ENCODE measurements at places on chromosomes 6 and 20.

DNA sequence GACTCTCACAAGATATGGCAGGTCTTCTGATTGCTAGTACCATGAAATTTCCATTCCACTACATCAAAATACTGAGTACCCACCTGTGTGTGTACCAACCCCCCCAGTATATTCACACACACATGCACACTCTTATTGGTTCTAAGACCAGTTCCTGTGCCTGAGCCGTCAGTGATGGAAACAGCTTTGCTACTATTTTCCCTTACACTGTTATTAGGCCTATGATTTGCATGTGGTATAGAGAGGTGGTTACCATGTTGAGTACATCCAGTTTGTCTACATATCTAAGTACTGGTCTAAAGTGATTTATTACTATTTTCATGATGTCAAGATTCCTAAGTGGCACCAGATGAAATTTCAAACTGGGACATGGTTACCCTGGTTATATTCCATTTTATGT, 459.9 kb downstream of the BCKDHB start:
- DNase-seq: peak; percentile 32

DNA sequence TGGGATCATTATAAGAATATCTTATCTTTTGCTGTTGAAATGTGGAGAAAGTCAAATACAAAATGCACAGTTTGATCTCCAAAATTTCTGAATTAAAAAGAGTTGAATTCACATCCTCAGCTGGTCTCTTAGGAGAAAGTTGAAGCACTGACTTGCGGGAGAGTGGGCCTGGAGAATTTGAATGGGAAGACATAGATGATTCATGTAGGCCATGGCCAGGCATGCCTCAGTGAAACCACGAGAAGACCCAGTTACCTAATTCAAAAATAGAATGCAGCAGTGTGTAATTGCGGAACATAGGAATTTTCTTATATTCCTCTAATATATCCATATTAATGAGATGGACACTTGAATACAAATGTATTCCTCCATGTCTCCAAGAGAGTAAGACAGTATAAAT, 53.0 kb upstream of the DTNBP1 start:
- DNase-seq: no peak

DNA sequence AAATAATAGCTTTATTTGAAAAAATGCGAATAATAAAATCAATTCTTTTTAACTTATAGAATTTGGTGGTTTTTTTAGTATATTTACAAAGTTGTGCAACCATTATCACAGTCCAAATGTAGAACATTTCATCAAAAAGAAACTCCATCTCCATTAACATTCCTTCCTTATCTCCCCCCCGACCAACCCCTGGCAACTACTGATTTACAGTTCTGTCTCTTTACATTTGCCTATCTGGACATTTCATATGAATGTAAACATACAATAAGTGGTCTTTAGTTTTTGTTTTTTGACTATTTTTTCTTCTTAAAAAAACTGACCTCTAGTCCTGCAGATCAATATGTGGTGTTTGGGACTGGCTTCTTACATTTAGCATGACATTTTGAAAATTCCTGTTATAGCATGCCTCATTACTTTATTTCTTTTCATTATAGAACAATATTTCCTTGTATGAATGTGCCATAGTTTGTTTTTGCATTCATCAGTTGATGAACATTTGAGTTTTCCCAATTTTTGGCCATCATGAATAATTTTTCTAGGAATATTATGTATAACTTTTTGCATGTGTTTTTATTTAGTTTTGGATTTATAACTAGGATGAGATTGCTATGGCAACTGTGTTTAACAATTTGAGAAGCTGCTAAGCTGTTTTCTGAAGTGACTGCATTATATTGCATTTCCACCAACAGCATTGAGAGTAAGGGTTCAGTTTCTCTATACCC, 344.7 kb downstream of the NKAIN2 start:
- no peak for DNase-seq

DNA sequence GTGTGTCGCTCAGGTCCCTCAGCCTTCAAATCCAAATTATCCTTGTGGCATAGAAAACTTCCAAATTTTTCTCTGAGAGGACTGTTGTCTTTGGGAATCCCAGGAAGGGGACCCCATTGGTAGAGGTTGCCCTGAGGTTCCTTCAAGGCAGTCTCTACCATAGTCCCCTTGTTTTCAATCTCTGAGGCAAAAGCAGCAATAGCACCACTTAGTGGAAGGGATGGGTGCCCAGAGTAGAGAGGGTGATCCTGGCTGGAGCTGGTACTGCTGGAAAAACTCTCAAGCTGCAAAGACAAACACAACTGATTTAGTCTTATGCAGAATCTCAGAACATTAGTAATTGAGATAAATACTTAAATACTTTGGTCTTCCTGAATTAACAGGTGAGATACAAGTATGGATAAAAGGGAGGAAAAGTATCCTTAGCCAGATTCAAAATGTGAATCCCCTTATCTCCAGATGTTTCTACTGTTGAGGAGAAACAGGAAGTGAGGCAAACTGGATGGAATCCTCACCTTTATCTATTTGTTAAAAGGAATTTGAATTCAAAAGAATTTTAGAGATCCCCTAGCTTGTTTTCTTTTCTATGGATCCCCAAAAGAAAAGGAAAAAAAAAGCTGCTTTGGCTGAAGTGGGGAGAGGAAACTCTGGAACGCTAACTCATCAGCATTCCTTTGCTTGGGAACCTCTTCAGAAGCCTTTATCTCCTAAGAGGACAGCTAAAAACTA, 13.4 kb downstream of the ZNF318 start:
- DNase-seq: no peak

- peak; percentile 62 for DNase-seq
Measured at GRCh38 chr6:36676141-36677058, 2.1 kb upstream of the CDKN1A start.

DNA sequence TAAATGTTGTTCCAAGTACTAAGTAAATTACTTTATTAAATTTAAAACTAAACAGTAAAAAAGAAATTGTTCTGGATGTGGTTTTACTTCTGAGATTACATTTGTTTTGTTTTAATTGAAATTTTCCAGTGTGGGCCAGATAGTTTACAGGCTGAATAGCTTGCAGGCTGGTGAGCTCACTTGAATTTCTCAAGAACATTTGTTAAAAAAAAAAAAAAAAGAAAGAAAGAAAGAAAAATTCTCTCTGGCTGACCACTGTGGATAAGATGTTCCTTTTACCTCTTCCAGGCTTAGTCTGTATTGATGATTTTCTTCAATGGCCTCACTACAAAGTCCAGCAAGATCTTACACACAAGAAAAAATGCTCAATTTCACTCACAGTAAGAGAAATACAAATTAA, 85.4 kb downstream of the PLCG1 start:
- no peak for DNase-seq

DNA sequence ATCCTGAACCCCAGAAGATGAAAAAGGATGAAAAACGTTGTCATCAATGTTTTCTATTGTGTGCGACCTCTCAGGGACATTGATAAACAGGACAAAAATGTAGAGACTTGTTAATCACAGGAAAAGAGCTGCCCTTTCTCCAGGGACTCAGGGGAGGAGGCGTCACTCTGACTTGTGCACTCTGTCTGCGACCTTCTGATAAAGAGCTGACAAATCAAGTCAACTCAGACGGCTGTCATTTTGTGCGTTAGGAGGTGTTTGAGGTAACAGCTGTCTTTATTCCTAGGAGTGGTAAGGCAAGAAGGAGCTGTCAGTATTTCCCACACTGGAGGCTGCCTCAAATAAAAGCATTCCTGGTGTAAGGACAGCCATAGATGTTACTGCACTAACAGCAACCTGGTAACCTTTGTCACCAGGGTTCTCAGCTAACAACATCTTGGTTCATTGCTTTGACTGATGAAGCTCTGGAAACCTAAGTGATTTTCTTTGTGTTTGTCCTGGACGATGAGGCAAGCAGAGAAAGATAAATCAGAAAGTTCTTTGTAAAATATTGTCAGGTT, 38.6 kb upstream of the NXT1 start:
- no peak for DNase-seq

DNA sequence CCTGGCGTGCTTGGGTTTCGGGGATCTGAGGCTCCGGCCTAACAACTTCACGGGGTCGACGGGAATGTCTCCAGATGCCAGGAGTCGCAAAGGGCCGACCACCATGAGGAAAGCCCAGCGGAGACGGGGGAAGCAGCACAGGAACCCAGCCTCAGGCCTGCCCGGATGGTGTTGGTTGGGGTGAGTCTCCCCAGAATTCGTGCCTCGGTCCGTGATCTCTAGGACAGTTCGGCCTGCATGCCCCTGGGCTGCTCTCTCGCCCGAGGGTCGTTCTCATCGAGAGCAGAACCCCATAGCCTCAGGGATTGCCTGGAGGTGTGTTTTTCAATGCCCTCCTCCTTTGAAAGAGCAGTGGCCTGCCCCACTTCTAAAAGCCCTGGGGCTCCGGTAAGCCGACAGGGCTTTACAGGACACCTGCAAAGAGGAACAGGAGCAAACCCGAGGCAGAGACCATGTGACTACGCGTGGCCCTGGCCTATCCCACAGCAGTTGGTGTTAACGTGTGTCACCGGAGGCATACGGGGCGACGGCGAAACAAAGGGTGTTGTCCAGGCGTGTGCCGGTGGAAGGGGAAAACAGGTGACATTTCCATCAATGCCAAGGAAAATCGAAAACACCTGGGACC, 973.1 kb upstream of the DEFB115 start:
- no peak for DNase-seq

DNA sequence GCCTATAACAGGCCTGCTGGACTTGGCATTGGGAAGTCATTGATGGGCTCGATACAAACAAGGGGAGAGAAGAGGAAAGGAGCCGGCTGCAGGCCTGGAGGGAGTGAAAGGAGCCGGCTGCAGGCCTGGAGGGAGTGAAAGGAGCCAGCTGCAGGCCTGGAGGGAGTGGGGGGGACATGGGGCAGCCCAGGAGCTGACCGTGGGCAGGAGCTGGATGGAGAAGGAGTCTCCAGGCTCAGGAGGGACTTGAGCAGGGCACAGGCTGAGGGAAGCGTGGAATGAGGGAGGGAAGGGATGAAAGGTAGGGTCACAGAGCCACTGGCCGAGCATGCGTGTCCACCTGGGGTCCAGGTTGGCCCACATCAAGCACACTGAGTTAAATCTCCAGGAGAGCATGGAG, 32.0 kb downstream of the RPP40 start:
- no peak for DNase-seq

GRCh38 chr6:18121580-18122127, 823 bp downstream of the NHLRC1 start:
- no peak for DNase-seq

DNA sequence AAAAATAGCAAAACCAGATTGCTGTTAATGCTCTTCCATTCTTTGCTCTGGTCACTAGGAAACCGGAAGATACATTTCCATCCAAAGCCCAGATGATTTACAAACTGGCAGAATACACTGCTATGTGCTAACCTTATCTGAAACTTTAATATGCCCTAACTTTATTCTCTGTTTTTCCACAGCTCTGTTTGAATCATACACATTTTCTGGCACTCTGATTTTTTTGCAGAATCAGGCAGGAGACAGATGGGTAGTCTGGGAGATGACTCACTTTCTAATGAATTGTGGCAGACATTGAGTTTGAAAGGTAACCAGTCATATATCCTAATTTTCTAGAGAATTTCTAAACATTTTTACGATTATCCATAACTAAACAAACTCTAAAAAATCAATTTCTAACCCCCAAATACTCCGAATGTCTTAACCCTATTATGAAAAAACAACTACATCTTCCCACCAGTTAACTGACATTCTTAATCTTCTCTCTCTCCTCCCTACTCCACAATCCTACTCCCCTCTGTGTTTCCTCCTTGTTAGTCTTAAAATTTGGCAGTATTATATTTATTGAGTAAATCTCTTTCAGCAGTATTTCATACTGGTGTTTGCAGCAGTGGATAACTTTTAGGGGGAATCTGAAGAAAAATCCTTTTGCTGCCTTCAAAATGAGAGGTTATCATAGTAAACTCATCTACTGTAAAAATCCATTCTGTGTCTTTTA, 63.5 kb downstream of the MAN1A1 start:
- no peak for DNase-seq

- no peak for DNase-seq
Measured at GRCh38 chr6:164195942-164196281, 781.4 kb downstream of the QKI start.

DNA sequence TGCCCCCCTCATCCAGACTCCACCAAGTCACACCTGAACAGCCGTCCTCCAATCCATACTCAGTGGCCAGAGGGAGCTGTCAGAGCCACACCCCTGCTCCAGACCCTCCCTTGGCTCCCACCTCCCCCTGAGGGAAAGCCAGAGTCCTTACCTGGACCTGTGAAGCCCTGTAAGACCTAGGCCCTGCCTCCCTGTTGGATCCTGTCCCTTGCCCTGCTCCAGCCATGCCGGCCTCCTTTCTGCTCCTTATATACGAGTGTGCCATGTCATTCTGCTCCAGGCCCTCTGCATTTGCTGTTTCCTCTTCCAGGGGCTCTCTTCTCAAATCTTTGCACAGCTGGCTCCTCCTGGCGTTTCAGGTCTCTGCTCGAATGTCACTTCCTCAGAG, 100.3 kb upstream of the MYL9 start:
- DNase-seq: no peak

GRCh38 chr20:57830515-57830895, 120.7 kb upstream of the PMEPA1 start:
- DNase-seq: no peak

DNA sequence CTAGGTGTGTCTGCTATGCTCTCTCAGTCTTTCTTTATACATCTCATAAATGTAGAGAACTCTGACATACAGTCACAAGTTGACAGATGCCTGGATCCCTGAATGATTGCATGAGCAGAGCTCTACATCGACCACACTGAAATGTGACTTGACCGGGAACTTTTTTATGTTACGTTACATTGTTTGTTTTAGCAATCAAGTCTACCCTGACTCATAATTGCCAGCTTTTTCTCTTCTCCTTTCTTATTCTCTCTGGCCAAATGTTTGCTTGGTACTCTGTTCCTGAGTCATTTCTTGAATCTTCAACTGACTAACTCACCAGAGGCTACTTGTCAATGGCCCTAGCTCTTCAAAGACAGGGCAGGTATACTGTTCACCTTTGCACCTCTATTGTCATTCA, 213.6 kb upstream of the DTNBP1 start:
- DNase-seq: no peak

DNA sequence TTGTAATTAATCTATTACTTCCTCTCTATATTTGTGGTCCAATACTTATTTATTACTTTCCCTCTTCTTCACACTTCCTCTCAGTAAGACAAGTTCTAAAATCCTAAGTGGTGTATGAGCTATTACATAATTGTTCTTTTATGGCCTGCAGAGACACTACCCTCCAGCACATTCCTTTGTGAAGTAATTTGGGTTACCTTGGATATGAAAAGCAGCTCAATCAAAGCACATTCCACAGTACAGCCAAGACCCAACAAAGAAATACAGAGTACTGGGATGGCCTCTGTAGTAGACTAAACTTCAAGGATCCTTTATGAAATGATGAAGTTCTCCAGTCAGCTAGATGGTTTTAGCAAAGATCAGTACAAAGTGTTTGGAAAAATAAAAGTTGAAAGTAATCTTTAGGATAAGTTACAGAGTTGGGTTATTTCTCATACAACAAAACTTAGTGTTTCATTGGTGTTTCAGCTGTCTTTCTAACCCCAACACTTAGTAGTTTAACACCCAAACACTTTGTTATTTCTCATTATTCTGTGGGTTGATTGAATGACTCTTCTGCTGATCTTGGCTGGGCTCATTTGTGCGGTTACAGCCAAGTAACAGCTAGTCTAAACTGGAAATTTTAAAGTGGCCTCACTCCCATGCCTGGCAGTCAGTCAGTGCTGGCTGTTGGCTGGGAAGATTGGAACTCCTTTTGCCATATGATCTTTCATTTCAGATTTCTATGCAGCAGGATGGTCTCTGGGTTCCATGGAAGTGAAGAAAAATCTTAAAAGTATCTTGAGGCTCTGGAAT, 161.5 kb upstream of the POU3F2 start:
- DNase-seq: no peak

Data from NCI-H526 treated with DMSO at 0.1 percent for 48 hours (cell line).